ENCODE measurements at places on chromosomes 6 and 20. TPM values are rescaled to one million over a fixed set of nuclear protein-coding genes. Genes with fewer than 3 reads are reported as not detected.

The ANKEF1 gene
- 2.4 TPM for total RNA-seq

The GHRH gene
- not detected for total RNA-seq

The MEP1A gene
- total RNA-seq: not detected

The CSTF1 gene
- total RNA-seq: 28.3 TPM

The PI3 gene
- not detected for total RNA-seq

The TEAD3 gene
- total RNA-seq: 0.27 TPM

The CCR6 gene
- total RNA-seq: not detected

The MPIG6B gene
- not detected for total RNA-seq

The OR2H2 gene
- total RNA-seq: not detected

The RMND1 gene
- total RNA-seq: 23.8 TPM

The GCNT2 gene
- total RNA-seq: 3.0 TPM

The C6orf15 gene
- total RNA-seq: not detected

The PACRG gene
- 0.45 TPM for total RNA-seq

The PAX1 gene
- not detected for total RNA-seq

The FOXC1 gene
- 6.2 TPM for total RNA-seq

Data from endothelial cell of coronary artery (primary cell).